ENCODE measurements at places on chromosomes 7 and 10.

DNA sequence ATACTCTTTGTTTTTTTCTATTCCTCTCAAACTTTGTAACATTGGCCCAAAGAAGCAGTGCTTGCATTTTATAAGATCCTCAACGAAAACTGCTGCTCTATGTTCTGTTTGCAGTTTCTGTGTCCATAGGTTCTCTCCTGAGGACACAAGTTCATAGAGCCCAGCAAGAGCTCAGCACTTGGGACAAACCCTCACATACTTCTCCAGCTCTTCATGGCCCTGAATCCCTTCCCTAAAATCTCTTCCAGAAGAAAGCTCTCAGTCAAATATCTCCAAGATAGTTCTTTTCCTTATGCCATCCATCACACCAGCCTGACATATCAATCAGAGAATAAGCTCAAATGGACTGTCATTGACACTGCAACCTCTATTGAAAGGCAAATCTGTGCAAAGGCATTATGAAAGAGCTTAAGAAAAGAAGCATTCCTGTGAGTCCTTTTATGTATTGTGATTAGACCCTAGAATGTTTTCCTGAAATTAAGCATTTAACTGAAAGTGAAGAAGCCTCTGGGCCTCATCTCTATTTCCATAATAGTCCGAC, 405.5 kb downstream of the ANKRD7 start:
- peaks cover 33% of the 10 kb centered on the region for H3K4me1 ChIP-seq
- H3K4me3 ChIP-seq = no peak overlapping the region
- no peak for DNase-seq

DNA sequence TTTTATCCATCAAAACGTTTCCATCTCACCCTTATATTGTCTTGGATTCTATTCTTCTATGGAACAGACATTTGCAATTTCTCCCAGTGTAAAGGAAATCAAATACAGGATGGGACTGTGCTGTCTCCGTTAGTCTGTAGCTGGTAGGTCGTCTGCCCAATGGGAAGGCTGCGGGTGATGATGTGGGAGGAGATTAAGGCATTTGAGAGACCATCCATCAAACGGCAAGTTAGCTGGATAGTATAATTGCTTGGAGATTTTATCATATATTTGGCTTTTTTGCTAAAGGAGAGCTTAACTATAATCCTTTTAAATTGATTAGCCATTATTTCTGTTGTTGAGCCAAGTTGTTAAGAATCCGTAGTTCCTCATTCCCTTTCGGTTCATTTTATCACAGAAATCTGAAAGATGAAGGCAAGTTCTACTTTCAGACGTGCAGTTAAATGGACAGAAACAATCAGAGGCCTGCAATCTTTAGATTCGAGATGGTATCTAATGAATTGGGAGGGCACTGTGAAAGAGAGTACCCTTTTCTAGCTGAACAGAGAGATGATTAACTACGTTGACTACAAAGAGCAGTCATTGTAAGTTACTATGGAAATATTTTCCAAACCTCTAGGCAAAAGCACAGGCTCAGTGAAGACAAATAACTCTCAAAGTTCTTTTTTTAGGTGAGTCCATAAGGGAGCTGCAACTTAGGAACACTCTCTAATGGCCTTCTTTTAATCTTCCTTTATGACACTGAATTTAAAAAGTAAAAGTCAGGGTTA, 253.3 kb upstream of the KIAA1217 start:
- DNase-seq = no peak
- no peak overlapping the region for H3K4me3 ChIP-seq
- H3K27me3 ChIP-seq = no peaks in the 10 kb centered on the region
- no peak overlapping the region for H3K27ac ChIP-seq
- H3K36me3 ChIP-seq = no peaks in the 10 kb centered on the region
- no peaks in the 10 kb centered on the region for H3K4me1 ChIP-seq

- peaks cover 25% of the 10 kb centered on the region for H3K36me3 ChIP-seq
- no peak for DNase-seq
- H3K27ac ChIP-seq = no peak overlapping the region
- peaks cover 84% of the 10 kb centered on the region for H3K27me3 ChIP-seq
Observed at GRCh38 chr10:132709471-132709951, 76.4 kb downstream of the NKX6-2 start.

- H3K4me3 ChIP-seq = no peak overlapping the region
- no peak for DNase-seq
- H3K27me3 ChIP-seq = no peaks in the 10 kb centered on the region
- no peaks in the 10 kb centered on the region for H3K4me1 ChIP-seq
Observed at GRCh38 chr7:29365423-29365822, 170.8 kb downstream of the CHN2 start.

DNA sequence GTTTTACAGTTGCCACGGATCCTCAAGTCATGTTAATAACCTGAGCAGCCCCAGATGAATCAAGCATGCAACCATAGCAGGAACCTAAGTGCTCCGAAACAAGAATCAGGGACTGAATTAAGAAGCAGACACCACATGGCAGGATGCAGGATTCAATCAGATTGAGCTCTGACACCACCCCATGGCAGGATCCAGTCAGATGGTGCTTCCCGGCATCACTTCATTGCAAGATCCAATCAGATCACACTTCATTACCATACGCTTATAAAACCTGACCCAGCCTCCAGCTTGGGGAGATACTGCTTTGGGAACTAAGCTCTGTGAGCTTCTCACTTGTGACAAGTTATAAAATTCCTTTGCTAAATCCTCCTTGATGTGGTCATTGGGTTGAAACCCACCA, 55.3 kb downstream of the ABCB4 start:
- H3K36me3 ChIP-seq = peaks cover 12% of the 10 kb centered on the region
- H3K27me3 ChIP-seq = no peaks in the 10 kb centered on the region
- H3K4me3 ChIP-seq = no peak overlapping the region
- no peak for DNase-seq
- peaks cover 6% of the 10 kb centered on the region for H3K4me1 ChIP-seq

DNA sequence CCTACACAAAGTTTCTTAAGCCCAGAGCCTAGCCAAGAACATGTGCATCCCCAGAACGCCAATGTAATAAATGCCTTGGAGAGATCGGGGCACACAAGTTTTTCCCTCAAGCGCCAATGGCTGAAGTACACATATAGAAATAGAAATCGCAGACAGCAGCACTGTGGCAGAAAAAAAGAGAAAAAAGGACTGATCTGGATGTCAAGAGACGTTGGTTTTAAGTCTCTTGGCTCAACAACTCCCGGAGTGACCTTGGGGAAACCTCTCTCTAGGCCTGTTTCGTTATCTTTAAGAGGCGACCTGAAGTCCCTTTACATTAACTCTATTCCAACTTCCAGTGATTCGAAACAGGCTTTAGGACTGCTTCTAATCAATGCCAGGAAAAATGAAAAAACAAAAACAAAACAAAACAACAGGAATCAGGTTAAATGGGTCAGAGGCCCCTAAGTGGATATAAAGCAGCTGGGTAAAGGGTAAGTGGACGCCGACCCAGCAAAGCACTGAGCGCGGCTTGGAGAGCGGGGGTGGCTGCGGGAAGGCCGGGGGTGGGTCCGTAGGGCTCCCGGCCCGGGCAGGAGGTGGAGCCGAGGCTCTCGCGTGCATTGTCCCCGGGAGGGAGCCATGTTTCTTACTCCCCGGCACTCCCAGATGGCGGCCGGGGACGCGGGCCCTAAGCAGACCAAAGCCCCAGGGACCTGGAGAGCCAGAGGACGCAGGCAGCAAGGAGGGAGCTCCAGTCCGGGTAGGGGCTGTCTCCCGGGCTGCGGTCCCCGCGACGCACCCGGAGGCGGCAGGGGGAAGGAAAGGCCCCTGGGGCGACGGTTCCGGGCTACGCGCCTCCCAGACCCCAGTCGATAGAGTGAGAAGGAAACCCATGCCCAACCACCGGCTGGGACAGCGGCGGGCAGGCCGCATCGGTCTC, 757 bp downstream of the EIF3A start:
- H3K4me3 ChIP-seq = peak overlapping the region; percentile 99
- DNase-seq = peak; percentile 39
- peaks cover 39% of the 10 kb centered on the region for H3K4me1 ChIP-seq
- peaks cover 14% of the 10 kb centered on the region for H3K36me3 ChIP-seq
- H3K27ac ChIP-seq = peak overlapping the region; percentile 97

GRCh38 chr7:22108151-22108845, 162.6 kb upstream of the CDCA7L start:
- H3K36me3 ChIP-seq = no peaks in the 10 kb centered on the region
- H3K4me1 ChIP-seq = peaks cover 38% of the 10 kb centered on the region
- no peaks in the 10 kb centered on the region for H3K27me3 ChIP-seq
- H3K27ac ChIP-seq = peak overlapping the region; percentile 64
- H3K4me3 ChIP-seq = no peak overlapping the region

GRCh38 chr7:128078309-128078708, 47.1 kb upstream of the LRRC4 start:
- no peaks in the 10 kb centered on the region for H3K36me3 ChIP-seq
- no peak overlapping the region for H3K27ac ChIP-seq
- no peak overlapping the region for H3K4me3 ChIP-seq
- no peaks in the 10 kb centered on the region for H3K27me3 ChIP-seq
- peaks cover 17% of the 10 kb centered on the region for H3K4me1 ChIP-seq
- no peak for DNase-seq

GRCh38 chr10:109591601-109592000, 331.7 kb downstream of the XPNPEP1 start:
- H3K4me1 ChIP-seq = peaks cover 17% of the 10 kb centered on the region
- no peaks in the 10 kb centered on the region for H3K36me3 ChIP-seq
- no peaks in the 10 kb centered on the region for H3K27me3 ChIP-seq
- H3K27ac ChIP-seq = no peak overlapping the region
- DNase-seq = no peak

- peaks cover 6% of the 10 kb centered on the region for H3K4me1 ChIP-seq
- H3K4me3 ChIP-seq = no peak overlapping the region
- DNase-seq = no peak
- H3K27me3 ChIP-seq = no peaks in the 10 kb centered on the region
- H3K36me3 ChIP-seq = no peaks in the 10 kb centered on the region
- no peak overlapping the region for H3K27ac ChIP-seq
Observed at GRCh38 chr10:89055159-89055558, 64.6 kb downstream of the FAS start.
